ENCODE measurements at places on chromosomes 1 and 21.

DNA sequence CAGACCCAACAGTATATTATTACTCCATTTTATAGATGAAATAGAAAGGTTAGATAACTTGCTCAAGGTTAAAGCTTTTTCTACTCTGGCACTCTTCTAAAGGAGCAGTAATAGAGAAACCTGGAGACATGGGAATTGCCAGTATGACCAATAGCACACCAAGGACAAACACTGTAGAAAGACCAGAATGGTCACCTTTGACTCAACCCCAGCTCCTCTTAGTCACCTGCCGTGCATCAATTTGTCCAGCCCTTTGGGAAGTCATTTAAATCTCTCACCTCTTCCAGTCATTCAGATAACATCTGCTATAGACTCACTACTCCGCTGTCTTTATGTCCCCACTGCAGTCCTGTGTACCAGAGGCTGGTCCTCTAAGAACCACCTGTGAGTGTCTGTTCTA, 23.9 kb upstream of the SLC44A3 start:
- no peak for DNase-seq

DNA sequence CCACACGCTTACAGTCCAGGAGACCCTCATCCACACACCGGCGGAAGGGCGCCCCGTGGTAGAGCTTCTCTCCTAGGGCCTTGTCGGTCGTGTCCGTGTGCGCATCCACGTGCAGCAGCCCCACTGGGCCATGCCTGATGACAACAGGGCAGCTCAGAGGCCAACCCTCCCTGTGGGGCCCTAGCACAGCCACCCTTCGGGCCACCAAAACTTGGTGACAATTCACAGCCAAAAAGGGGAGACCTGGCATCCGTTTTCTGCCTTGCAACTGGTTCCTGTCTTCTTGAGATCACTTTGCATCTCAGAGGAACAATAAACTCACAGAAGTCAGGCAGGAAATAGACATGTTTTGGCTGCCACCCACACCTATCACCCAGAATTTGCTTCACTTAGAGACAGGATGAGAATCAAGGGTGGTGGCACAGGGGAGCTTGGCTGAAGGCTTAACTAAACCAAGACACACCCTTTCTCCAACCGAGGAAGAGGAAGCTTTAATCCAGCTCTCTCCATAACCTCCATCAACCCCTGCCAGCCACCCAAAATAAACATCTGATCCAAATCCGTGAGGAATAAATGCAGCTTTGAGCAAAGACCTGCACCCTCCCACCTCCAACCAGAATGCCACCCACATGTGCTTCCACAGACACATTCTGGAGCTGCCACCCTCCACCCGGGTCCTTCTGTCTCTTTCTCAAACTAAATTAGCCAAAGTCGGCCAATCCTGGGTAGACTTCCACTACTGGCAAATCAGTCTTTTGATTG, 5.7 kb downstream of the AGMAT start:
- no peak for DNase-seq

DNA sequence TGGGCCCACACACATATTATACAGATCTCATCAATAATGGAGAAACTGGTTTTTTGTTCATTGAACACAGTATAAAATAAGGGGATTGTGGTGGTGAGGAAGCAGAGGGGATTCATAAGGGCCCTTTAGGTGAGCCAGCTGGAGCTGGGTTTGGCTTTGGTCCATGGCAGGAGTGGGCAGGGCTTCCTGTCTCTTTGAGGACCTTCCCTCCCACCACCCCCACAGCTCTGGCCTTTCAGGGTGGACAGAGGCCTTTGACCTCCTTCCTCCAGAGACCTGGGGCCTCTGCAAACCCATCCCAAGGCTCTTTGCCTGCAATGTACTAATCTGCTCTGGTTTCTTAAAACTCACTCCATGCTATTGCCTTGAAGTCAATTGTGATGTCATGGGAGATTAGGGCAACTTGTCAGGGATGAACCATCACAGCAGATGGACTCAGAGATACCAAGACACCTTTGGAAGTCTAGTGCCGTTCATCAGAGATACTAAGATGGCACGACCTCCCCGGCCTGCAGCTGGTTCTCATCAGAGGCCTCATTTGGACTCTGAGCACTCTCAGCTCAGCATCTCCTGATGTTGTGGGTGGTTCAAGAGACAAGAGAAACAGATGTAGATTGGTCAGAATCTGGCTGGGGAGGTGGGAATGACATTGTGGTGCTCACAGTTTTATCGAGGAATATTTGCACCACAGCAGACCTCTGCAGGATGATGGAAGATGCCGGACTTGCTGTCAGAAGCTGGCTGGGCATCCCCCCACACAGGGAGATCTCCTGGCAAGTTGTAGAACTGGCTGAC, 37.9 kb downstream of the LHX4 start:
- no peak for DNase-seq

GRCh38 chr1:110627764-110628163, 21.6 kb upstream of the KCNA2 start:
- DNase-seq: no peak

- DNase-seq: no peak
Observed at GRCh38 chr1:63921359-63921758, 147.5 kb downstream of the ROR1 start.

GRCh38 chr1:50438945-50439344, 15.7 kb upstream of the DMRTA2 start:
- no peak for DNase-seq

DNA sequence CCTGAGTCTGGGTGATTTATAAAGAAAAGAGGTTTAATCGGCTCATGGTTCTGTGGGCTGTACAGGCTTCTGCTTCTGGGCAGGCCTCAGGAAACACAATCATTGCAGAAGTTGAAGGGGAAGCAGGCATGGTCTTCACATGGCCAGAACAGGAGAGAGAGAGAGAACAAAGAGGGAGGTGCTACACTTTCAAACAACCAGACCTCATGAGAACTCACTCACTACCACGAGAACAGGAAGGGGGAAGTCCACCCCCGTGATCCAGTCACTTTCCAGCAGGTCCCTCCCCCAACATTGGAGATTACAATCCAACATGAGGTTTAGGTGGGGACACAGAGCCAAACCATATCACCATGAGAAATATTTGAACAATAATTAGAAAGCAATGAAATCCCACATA, 222.9 kb downstream of the FAM72C start:
- no peak for DNase-seq

DNA sequence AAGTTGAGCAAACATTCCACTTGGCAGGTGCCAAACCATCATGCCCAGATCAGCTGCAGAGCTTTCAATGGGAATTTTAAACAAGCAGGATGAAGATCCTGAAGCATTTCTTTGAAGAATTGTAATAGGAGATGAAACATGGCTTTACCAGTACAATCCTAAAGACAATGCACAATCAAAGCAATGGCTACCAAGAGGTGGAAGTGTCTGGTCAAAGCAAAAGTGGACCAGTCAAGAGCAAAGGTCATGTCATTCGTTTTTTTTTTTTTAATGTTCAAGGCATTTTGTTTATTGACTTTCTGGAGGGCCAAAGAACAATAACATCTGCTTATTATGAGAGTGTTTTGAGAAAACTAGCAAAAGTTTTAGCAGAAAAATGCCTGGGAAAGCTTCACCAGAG, 3.0 kb upstream of the NDUFS5 start:
- no peak for DNase-seq

DNA sequence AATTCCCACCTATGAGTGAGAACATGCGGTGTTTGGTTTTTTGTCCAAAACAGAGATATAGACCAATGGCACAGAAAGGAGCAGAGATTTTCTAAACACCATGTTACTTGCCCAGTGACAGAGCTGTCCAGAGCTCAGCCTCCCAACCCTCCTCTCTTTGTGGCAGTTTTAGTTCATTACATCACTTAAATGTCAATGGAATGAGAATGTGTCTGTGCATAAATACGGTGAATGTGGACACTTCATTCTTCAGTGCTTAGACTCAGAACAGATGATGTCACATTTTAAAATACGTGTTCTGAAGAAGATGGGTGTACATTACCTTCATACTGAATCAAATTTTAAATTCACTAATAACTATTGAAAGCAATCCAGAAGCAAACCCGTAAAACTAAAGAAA, 374.9 kb downstream of the DSCAM start:
- DNase-seq: no peak

- DNase-seq: no peak
Observed at GRCh38 chr1:192766876-192767275, 42.0 kb upstream of the RGS2 start.
